ENCODE measurements at places on chromosomes 11 and 22.

DNA sequence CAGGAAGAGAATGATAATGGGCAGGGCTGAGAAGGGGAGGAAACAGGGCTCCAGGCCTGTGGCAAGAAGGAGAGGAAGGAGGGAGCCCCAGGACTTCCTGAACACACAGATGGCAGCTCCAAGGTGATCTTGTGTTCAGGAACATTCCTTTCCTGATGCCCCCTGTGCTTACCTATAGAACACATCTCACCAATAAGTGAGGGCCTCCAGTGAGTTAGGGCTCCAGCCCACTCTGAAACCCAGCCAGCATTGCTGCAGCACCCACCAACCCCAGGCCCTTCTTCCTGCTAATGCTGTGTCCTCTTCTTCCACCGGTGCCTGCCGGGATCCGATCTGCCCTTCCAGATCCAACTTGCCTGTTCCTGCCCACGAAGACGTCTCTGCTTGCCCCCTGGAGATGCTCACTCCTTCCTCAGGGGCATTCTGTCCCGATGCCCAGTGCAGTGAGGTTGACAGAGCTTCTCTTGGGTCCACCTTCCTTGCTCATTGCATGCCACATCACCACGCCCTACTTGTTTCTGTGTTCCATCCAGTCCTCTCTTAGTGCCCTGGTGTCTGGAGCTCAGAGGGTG, 17.4 kb downstream of the ANKK1 start:
- no peak for DNase-seq

GRCh38 chr11:66907751-66908630, 50.2 kb downstream of the PC start:
- no peak for DNase-seq

DNA sequence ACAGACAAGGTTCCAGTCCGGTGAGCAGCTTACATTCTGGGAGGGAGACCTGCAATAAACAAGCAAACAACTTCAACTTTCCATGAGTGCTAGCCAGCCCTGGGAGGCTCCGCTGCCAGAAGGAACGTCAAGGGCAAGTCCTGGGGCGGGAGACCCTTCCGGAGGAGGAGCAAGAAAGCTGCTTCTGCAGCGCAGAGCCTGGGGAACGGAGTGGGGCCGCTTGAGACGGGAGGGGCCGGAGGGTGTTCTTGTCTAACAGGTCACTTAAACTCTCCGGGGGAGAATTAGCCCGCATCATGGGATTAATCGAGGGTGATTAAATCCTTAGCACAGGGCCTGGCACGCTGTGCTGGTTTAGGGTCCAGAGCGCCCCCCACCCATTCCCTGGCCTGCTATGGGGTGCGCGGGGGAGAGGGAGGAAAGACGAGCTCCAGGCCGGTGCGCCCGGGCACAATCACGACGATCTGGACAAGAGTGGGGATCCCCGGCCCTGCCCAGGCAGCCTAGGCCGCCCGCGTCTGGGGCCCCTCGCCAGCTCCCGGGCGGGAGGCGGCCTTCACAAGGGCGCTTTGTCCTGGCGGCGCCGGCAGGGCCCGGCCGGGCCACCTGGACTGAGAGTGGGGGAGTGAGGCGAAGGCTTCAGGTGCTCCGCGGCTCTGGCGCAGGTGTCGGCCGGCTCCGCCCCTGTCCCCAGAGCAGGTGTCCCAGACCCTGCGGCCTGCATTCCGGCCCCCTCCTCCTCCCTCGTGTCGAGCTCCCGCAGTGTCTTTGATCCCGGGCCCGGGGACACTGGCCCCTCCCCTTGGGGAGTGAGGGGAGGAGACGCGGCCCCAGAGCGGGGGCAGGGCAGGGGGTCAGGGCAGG, 663 bp upstream of the LARGE2 start:
- peak; percentile 88 for DNase-seq

GRCh38 chr11:11036848-11037732, 179.2 kb upstream of the ZBED5 start:
- peak; percentile 74 for DNase-seq

DNA sequence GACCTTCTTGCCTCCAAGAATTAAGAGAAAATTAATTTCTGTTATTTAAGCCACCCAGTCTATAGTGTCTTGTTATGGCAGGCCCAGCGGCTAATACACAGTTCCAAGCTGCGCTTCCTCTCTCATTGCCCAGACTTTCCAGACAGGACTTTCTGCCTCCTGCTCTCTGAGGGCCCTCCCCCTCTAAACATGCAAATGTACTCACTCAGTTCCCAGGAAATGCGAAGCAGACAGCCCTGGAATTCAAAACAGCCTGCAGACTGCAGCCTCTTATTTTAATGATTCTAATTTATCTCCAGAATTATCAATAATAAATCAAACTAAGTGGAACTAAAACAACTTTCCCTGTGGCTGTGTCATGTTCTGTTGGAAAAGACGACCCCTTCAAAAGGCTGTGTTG, 115.5 kb upstream of the ISX start:
- DNase-seq = no peak

- no peak for DNase-seq
These were observed 2.3 kb downstream of the GAB2 start for GRCh38 chr11:78415338-78415737.

DNA sequence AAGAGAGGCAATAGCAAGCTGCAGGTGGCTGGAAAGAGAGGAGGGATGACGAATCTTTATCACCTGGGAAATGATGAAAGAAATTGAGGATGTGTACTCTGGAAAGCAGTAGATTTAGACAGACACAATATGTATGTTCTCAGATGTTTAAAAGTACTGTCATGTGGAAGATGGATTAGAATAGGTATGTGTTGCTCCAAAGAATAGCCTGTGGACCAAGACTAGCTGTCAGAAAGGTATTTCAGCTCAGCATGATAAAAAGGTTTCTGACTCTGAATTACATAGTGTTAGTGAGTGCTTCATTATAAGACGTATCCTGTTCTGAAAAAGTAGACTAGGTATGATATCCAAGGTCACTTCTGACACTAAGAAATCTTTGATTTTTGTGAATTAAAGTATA, 322.4 kb downstream of the CNTN5 start:
- DNase-seq = peak; percentile 16

- DNase-seq = no peak
These were observed 123.9 kb downstream of the MRTFA start for GRCh38 chr22:40512426-40513136.

- no peak for DNase-seq
These were observed 26.9 kb upstream of the ATXN10 start for GRCh38 chr22:45644714-45645113.

DNA sequence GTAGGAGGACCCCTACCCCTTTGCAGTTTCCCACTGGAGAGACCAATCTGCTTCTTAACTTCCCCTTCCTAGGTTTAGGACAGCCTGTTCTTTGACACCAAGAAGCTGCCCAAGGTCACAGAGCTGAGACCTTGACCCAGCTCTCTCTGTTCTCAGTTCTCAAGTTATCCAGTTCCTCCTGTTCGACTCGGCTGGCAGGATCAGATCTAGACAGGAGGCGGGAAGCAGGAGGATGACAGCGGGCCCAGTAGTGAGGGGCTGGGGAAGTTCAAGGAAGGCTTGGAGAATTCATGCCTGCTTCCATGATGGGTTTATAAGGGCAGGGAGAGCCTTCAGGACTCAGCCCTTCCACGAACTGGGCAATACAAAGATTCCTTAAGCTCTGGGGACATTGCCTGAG, 210.6 kb downstream of the DSCAML1 start:
- DNase-seq = no peak

- DNase-seq = peak; percentile 91
These were observed 537.7 kb downstream of the BUD13 start for GRCh38 chr11:116234989-116235568.

DNA sequence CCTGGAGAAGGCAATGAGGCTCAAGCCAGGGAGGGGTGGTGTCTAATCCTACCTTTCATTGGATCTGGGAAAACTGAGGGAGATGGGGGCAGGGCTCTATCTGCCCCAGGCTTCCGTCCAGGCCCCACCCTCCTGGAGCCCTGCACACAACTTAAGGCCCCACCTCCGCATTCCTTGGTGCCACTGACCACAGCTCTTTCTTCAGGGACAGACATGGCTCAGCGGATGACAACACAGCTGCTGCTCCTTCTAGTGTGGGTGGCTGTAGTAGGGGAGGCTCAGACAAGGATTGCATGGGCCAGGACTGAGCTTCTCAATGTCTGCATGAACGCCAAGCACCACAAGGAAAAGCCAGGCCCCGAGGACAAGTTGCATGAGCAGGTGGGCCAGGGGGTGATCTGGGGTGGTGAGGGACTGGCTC, at the start of gene FOLR1:
TSS of gene FOLR1 (plus strand) at position 180 of the 421 bp plus-strand sequence. CDS start at position 214, 34 bp downstream.
- DNase-seq = no peak

DNA sequence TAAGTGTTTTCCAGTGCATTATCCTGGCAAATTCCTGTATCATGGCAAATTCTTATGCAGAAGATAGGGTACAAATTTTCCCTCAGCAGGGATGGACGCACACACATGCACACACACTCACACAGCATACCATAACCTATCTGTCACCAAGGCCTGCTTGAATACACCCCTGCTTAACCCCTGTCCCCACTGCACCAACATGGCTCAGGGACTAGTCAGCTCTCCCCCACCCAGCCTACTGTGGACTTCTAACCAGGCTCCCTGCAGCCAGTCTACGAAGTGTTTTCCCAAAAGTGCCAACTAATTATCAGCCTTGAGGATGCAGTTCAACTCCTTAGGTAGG, 63.1 kb downstream of the RAB30 start:
- no peak for DNase-seq

DNA sequence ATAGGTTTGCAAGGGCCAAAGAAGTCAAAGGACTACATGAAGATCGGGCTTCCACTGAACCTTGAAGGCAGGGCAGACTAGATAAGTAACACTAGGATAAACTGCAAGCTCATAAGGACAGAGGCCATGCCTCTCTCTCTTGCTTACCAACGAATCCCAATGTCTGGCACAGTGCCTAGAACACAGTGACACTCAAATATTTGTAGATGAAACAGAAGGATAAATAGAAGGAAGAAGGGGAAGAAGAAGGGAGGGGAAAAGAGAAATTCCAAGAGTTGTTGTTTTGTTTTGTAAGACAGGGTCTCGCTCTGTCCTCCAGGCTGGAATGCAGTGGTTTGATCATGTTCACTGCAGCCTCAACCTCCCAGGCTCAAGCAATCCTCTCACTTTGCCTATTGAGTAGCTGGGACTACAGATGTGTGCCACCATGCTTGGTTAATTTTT, 26.9 kb downstream of the SIK3 start:
- DNase-seq = peak; percentile 41

- peak; percentile 52 for DNase-seq
These were observed at the start of gene LZTR1 for GRCh38 chr22:20981787-20982562. Gene LZTR1, plus strand, starts transcription at chr22:20982297. Its CDS starts 75 bp downstream, at chr22:20982372.

DNA sequence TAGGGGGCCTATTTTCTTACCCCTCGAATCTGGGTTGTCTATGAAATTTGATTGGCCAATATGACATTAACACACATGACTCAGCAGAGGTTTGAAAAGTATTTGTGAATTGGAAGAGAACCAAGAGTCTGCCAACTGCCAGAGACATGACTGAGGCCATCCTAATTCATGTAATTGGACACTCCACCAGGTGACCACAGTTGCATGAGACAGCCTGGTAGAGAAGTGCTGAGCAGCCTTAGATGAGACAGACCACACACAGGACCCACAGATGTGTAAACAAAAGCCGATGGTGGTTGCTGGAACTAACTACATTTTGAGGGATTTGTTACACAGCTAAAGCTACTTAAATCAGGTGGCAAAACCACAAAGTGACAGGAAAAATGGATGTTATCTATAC, 855 bp upstream of the MS4A5 start:
- no peak for DNase-seq

- DNase-seq = no peak
These were observed 29.9 kb downstream of the CWF19L2 start for GRCh38 chr11:107427569-107428180.

GRCh38 chr11:72224564-72225410, at the start of gene INPPL1:
Gene INPPL1, plus strand, starts transcription at chr11:72224767. Its CDS starts 218 bp downstream, at chr11:72224985.
- DNase-seq = no peak

DNA sequence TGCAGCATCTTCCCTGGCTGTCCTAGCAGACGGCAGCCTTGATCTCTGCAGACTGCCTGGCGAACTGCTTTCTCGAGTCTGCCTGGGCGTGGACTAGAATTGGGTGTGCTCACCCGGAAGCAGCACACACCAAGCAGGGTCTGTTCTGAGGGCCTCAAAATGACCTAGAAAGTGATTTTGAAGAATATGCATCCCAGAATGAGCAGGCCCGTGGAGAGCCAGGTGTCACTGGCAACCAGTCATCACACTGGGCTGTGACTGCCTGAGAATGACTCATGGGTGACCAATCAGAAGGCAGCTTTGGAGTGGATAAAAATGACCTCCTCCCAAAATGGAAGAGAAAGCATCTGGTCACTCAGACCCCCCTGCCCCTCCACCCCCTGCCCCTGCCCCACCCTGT, 114.9 kb upstream of the NECTIN1 start:
- DNase-seq = no peak

DNA sequence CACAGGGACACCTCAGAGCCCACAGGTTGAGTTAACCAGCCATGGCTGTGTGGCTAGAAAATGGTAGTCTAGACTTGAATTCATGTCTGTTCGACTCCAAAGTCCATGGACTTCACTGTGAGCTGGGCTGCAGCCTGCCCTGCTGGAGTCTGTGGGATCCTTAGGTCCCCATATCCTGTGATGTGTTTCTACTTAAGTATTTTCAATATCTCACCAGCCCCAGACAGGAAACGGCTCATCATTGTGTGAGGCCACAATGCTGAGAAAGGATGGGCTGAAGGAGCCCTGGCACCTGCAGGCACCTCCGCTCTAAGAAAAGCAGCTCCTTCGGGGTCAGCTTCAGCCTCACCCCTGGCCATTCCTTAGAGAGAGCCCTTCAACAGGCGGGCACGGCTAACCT, 93.1 kb downstream of the NAT10 start:
- DNase-seq = no peak

GRCh38 chr11:15958910-15959309, 397.4 kb downstream of the SOX6 start:
- no peak for DNase-seq

DNA sequence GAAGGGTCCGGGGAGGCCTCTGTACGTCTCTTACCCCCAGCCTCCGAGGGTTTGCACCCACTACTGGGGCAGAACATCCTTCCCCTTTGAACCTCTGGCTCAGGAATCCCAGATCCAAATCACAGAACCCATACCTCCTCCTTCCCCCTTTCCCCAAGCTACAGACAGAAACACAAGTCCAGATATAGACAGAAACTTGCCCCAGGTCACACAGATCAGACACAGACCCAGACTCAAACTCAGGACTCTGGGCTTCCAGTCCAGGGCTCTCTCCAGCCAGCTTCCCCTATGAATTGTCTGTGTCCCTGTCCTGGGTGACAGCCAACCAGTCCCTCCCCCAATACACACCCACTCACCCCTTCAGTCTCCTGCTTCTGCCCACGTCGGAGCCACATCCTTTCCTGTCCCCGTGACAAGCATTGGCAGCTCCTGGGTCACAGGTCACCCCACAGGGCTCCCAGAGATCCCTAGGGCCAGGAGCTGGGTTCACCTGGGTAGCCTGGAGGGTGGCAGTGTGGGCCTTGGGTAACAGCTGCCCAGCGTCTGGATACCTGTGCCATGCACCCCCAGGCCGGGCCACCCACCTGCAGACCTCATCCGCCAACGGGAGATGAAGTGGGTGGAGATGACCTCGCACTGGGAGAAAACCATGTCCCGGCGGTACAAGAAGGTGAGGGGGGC, 772 bp downstream of the TBC1D10C start:
- no peak for DNase-seq
